Activated CD4-positive, alpha-beta T cell treated with anti-CD3 and anti-CD28 coated beads, Interleukin-2, Interleukin-4, amounts not matched to agents 100 ng/mL and 50 ng/mL, durations not matched to agents 16 hours and 8 hours (primary cell): ENCODE measurements at places on chromosomes 4 and X.

- DNase-seq, result no peak
Observed at GRCh38 chrX:17939724-17940123, 78.6 kb upstream of the RAI2 start.

GRCh38 chrX:116417214-116417613 is 19.2 kb upstream of the SLC6A14 start:
- DNase-seq, result no peak

GRCh38 chr4:148166132-148166591 is 276.1 kb downstream of the NR3C2 start:
- no peak for DNase-seq

DNA sequence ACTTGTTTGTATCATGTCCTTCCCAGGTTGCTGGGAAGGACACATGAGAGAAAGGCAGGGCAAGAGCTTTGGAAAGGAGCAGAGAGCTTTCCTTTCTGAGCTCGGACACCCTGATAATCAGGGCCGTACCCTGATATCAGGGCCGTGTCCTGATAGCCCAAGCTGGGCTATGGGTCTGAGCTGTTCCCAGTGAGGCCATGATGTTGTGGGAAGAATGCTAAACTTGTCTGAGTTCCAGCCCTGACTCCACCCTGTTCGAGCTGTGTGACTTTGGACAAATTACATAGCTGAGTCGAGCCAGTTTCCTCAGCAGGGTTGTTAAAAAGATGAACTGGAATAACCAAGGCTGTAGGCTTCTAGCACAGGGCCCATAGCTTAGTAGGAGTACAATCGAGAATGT is 3.3 kb upstream of the CXCR3 start:
- DNase-seq, result no peak

DNA sequence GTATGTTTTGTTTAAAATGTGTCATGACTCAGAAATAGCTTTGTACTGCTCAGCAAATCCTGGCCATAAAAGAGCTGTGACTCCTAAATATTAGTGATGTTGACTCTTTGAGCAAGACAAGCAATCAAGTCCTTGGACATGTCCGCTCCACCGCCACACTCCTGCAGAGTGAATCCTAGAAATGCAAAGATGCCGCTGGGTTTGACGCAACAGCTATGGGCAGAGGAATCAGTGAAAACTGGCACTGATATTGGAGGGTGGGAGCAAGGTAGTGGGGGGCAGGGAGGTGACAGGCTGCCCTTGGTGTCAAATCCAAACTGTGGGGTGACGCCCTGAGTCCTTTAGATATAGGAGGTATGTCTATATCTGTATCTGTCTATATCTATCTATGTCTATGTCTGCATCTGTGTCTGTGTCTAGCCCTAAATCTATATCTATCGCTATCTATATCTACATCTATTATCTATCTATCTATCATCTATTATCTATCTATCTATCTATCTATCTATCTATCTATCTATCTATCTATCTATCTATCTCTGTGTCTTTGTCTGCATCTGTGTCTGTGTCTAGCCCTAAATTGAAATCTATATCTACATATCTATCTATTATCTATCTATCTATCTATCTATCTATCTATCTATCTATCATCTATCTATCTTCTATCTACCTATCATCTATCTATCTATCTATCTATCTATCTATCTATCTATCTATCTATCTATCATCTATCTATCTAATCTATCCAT is 129.7 kb downstream of the CPE start:
- no peak for DNase-seq

- no peak for DNase-seq
Observed at GRCh38 chr4:57305836-57306235, 195.7 kb upstream of the IGFBP7 start.

- DNase-seq, result peak; percentile 73
Observed at GRCh38 chrX:45851434-45851991, 650.8 kb upstream of the DIPK2B start.

GRCh38 chr4:144716778-144717177 is 70.8 kb downstream of the HHIP start:
- no peak for DNase-seq

DNA sequence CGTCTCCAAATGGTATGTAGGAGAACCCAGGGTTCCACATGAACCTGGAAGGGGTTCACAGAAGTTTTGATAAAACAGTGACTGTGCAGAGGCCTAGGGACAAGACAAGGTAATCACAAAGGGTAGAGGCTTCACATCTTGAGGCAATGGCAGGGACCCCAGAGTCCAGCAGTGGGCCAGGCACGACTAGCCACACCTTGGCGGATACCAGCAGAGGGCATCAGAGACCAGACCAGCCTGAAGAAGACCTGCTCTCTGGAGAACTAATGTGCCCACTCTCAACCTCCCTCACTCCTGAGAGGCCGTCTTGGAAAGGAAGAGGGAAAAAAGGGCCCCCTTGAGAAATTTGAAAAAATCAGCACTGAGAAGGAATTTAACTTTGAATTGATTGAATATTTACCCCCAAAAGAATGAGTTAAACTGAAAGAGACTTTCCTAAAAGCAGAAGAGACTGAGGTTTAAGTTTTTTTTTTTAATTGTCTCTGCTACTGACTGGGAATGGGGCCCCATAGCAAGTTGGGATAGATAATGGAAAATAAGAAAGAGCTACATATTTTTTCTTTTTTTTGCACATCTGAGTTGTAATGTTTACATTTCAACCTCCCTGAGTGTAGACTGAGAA is 243.8 kb upstream of the JADE1 start:
- DNase-seq, result no peak

GRCh38 chr4:82561786-82562563 is at the start of gene TMEM150C:
Gene TMEM150C (minus strand): TSS chr4:82561988. CDS start chr4:82504657, 57,331 bp downstream.
- no peak for DNase-seq

GRCh38 chr4:182276210-182277109 is 33.3 kb downstream of the TENM3 start:
- no peak for DNase-seq

- DNase-seq, result no peak
Observed at GRCh38 chr4:44231006-44231405, 217.6 kb downstream of the KCTD8 start.

DNA sequence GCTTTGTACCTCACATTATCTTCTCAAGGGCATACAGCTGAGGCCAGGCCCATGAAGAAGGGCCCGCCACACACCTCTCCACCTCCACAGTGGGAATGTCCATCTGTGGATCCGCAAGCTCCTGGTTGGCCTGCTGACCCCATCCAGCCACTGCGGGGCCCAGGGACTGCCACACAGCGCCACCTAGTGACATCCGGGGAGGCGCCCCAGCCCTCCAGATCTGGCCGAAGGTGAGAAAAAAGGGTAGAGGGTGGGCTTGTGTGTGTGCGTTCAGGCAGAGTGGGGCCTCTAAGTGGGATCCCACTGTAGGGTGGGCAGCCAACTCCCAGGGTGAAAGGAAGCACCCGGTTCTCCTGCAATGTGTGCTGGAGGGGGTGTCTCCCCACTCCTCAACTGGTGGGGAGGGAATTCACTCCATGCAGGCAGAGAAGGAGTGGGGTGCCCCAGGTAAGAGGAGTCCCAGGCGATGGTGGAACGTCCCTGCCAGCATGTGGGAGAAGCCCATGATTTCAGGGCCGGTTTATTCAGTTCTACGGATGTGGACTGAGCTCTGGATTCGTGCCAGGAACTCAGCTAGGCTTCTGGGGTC is 117.3 kb downstream of the ENPP6 start:
- peak; percentile 8 for DNase-seq

DNA sequence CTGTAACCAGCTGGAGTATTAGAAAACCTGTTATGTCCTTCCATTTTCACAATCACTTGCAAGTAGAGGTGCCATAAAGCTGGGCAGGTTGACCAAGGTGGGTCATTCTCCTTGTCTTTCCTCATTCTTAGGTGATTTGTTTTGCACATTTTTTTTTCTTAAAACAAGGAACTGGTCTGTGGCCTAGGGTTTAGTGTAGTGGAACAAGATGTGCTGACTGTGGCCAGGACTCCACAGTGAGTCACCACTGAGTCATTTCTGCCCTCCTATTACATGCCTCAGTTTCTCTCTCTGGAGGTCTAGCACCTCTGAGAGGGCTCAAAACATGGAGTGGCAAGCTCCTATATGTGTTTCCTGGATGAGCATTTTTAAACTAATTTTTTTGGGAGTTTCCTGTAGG is 355.9 kb downstream of the GPM6A start:
- no peak for DNase-seq

GRCh38 chrX:90617710-90618325 is 696.1 kb downstream of the TGIF2LX start:
- DNase-seq, result no peak

DNA sequence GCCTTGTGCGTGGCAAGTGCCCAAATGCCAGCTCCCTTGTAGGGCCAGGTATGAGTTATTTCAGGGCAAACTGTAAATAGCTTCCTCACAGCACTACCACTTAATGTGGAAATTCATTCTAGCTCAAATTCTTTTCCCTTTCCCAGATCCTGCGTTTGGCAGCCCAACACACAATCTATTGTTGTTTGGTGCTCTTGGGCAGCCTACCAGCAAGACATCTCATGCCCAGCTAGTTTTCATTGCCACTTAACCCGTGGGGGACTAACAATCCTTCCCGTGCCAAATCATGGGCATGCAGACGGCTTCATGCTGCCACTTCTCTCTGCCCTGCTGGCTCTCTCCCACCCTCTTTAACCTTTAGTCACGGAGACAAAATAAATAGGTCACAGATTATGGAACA is 454.2 kb downstream of the GRIA2 start:
- no peak for DNase-seq

DNA sequence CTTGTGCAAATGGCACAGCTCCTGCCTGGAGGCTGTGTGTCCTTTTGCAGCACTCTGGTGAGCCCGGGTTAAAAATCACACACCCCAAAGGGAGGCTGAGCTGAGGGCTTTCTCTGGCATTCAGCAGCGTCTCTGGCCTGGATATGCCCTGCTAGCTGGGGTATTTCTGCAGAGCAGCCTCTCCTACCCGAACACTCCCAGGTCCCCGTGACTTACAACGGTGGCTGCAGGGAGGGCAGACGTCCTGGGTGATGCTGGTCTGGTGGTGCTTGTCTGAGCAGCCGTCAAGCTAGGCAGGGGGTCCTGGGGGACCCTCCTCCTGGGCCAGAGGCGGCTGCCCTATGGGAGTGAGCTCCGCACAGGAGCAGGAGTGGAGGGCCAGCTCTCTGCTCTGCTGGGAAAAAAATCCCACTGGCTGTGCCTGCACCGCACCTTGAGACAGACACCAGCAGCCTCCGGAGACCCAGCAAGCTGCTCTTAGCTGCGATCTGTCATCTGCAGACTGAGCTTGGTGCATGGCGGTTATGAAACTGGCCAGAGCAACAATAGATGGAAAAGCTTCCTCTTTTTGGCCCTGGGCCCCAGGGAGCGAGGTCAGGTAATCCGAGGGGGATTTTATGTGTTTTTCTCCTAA is 41.3 kb upstream of the ASMTL start:
- DNase-seq, result no peak

- no peak for DNase-seq
Observed at GRCh38 chr4:161714022-161714751, 449.6 kb downstream of the FSTL5 start.

GRCh38 chrX:107675823-107676555 is 47.7 kb downstream of the PRPS1 start:
- DNase-seq, result no peak

- DNase-seq, result no peak
Observed at GRCh38 chrX:11665168-11666111, at the start of gene ARHGAP6. Gene ARHGAP6 (minus strand): TSS chrX:11665920. CDS start chrX:11664828, 1,092 bp downstream.

GRCh38 chr4:56723201-56723605 is 42.1 kb upstream of the HOPX start:
- DNase-seq, result peak; percentile 80

- DNase-seq, result no peak
Observed at GRCh38 chrX:68438575-68438974, 5.3 kb upstream of the OPHN1 start.

GRCh38 chr4:38309471-38309870 is 349.3 kb downstream of the PTTG2 start:
- DNase-seq, result no peak

- DNase-seq, result peak; percentile 39
Observed at GRCh38 chr4:118282692-118283091, 70.1 kb downstream of the PRSS12 start.

- peak; percentile 9 for DNase-seq
Observed at GRCh38 chrX:131068945-131069719, 11.0 kb downstream of the ARHGAP36 start.

DNA sequence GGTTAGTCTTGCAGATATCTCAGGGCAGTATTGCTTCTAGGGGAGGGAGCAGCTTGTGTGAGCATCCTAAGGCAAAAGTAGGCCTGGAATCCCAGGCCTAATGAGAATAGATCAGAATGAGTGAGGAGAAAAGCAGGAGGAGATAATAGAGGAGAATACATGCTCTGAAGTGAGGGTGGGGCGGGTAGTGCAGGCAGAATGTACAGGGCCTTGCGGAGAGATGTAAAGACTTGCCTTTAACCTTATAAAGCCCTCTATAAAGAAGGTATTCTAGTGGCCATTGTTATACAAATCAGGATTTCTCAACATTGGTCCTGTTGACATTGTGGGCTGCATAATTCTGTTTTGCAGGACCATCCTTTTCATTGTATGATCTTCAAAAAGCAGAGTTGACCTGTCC is 855.3 kb downstream of the PCDH7 start:
- no peak for DNase-seq

DNA sequence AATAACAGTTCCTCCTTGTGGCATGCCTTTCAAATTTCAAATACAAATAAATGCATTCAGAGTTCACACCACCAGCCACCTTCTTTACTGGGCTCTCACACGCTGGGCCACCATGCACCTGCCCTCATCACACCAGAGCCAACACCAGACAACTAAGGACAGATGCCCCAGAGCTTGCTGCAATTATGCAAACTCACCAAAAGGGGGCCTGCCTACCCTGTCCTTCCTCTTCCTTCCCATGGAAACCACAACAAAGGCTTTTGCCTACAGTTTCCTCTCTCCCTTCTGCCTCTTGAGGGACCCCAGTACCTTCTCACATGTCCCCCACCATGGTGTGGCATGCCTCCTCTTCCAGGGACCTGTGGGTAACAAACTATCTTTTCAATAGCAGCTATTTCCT is 1333.9 kb upstream of the TENM3 start:
- DNase-seq, result peak; percentile 3

- no peak for DNase-seq
Observed at GRCh38 chr4:184441461-184442313, 32.7 kb downstream of the IRF2 start.

DNA sequence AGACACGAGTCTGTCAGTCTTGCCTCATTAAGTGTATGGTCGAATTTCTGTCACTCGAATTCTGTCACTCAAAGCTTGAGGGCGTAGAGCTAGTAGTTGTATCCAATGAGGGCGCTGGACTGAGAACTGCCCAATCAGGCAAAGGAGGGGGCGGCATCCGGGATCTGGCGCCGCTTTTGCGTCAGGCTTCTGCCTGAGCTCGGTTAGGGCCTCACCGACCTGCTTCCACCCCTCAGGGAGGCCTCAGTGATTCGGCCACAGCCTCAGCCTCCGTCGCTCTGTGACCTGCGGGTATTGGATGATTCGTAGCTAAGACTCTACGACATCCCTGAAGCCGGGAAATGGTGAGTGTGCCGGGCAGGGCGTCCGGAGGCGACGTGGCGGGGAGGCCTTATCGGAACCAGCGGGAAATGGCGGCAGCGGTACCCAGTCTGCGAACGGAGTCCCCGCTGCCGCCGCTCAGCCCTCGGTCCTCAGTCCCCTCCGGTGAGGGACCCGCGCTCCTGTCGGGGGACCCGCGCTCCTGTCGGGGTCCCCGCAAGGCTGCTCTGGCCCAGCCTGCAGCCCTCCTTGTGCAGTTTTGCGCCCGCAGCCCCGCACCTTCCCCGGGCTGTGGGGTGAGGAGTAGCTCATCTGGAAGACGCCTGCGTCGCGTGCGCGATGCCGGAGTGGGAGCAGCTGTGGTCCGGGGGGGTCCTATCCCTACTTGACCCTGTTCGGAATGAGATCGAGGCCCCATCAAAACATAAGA is 88.3 kb downstream of the ZNF718 start:
- no peak for DNase-seq

GRCh38 chr4:3729882-3730226 is 36.3 kb upstream of the ADRA2C start:
- DNase-seq, result no peak

GRCh38 chr4:10082459-10083272 is 33.9 kb downstream of the WDR1 start:
- no peak for DNase-seq
